ENCODE measurements at places on chromosomes 7 and 10.

- no peak for DNase-seq
These were observed 48.4 kb downstream of the ZNF503 start for GRCh38 chr10:75353183-75353582.

DNA sequence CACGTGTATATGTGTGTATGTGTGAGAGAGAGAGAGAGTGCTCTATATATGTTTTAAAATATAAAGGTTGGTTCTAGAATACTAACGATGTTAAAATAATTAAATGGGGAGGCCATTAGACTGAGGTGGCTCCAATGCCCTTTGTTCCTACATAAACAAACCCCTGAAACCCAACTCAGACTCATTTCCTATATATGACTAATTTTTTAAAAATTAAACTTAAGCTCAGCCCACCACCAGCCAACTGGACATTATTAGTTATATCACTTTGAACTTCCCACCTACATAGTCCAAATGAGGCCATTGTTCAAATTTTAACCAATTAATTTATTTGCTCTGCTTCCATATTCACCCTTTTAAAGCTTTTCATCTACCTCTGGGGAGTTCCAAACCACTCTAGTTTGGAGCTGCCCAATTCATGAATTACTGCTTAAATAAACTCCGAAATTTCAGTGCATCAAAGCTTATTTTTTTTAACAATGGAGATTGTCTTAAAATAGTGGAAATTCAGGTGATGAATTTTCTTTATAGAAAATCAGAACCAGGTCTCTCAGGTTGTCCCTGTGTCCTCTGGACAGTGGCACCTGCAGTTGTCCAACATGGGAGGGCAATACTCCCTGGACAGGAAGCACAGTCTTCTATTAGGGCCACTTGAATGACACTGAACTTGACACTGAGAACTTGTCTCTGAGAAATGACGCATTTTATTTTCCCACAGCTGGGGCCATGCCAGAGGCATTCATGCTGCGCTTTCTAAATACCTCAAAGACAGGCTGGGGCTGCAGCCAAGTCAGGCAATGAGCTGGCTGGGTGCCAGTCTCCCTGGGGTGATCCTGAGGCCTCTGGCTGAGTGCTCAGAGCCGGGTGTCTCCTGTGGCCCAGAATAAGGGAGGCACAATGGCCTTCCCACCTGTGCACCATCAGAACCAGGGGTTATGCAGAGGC lies 109.5 kb upstream of the TMEM72 start:
- DNase-seq = peak; percentile 91

DNA sequence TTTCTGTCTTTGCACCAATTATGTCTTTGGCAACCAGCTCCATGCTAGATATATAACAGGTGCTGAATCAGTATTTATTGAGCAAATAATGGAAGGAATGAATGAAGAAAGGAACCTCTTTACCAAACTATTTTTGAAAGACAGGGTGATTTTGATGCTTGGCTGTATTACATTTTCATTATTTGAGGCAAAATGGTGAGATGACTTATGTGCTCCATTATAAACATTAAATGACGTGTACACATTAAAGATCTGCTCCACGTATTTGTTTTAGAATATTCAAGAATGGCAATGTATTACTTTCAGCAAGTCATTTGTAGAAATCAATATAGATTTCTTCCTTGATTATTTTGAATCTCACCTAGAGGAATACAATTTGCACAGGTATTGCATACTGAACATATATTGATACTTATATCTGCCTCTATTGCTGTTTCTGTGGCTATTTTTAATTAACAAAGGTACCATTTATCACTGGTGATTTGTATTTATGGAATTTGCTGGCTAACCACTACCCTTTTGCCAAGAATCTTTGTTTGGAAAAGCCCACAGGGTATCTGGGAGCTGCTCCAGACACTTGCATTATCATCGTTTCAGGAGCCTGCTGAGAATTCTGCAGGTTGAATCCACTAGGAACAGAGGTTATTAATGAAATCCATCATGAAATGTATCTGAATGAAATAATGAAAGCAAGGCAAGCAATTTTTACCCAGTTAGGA lies 92.2 kb downstream of the SEMA3C start:
- no peak for DNase-seq

DNA sequence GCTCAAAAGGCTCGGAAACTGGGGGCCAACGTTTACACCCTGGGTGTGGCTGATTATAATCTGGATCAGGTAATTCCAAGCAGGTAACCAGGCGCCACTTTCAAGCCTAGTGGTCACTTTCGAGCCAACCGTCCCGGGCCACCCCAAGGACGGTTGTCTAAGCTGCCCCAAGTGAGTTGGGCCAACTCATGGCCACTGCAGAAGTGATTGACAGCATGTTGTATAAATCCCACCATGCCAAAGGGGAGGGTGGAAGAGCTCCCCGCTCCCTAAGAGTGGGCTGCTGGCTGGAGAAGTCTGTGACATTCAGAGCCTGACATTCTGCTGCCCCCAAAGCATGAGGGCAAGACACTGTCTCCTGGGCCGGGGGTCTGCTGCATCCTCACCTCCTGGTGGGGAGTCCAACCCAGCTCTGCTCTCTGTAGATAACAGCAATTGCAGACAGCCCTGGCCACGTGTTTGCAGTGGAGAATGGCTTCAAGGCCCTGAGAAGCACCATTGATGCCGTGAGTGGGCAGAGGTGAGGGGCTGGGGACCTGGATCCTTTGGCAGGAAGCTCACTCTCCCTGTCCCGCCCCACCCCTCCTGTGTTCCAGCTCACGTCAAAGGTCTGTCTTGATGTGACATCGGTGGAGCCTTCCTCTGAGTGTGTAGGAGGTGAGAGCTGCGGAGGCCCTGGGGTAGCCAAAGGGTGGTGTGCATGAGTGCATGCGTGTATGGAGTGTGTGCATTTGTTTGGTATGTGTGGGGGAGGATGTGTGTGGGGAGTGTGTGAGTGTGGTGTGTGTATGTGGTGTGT lies 10.8 kb downstream of the ANTXRL start:
- DNase-seq = no peak

- no peak for DNase-seq
These were observed 55.7 kb downstream of the GSDME start for GRCh38 chr7:24701261-24702235.

DNA sequence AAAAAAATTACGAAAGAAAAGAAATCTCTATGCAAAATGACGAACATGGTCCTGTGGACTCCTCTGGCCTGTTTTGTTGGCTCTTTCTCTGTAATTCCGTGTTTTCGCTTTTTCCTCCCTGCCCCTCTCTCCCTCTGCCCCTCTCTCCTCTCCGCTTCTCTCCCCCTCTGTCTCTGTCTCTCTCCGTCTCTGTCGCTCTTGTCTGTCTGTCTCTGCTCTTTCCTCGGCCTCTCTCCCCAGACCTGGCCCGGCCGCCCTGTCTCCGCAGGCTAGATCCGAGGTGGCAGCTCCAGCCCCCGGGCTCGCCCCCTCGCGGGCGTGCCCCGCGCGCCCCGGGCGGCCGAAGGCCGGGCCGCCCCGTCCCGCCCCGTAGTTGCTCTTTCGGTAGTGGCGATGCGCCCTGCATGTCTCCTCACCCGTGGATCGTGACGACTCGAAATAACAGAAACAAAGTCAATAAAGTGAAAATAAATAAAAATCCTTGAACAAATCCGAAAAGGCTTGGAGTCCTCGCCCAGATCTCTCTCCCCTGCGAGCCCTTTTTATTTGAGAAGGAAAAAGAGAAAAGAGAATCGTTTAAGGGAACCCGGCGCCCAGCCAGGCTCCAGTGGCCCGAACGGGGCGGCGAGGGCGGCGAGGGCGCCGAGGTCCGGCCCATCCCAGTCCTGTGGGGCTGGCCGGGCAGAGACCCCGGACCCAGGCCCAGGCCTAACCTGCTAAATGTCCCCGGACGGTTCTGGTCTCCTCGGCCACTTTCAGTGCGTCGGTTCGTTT lies 83.5 kb upstream of the SLF2 start:
- DNase-seq = no peak

DNA sequence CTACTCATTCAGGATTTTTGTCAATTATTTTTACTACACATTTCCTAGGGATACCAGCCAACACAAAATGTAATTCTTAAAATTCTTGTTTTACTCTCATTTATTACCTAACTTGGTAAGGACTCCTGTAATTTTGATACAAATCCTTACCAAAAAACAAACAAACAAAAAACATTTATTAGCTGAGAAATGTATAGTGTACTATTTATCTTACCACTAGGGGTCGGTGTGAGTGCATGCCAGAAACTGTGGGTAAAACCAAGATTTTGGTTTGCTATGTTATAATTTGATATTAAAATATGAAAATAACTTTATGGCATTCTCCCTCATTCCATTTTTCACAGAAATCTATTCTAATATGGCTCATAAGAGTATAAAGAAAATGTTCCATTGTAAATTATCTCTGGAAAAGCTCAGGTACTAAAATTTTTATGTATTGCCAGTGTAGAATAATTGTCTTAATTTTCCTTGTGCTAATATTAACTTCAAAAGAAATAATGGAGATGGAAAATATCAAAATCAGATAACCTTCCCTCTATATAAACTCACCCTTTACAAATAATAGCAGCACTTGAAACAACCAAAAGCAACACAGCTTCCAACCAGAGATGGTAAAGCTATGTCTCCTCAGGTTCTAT lies 290.8 kb upstream of the PCDH15 start:
- no peak for DNase-seq

DNA sequence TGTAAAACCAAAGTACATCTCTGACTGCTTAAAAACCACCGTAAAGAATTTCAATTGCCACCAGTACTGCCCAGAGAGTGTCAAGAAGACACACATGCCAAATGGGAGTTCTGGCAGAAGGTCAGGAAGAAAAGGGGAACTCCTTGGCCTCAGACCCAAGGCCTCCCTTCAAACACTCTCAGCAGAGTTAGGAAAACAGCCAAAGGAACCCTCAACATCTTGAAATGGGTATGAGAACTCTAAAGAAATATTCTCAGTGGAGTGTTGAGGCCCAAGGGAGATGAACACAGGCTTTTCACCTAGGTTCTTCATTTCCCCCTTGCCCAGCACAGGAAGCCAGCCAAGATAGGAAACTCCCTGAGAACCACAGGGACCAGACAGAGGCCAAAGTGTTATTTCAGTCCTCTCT lies 96.1 kb upstream of the ASAH2 start:
- no peak for DNase-seq

DNA sequence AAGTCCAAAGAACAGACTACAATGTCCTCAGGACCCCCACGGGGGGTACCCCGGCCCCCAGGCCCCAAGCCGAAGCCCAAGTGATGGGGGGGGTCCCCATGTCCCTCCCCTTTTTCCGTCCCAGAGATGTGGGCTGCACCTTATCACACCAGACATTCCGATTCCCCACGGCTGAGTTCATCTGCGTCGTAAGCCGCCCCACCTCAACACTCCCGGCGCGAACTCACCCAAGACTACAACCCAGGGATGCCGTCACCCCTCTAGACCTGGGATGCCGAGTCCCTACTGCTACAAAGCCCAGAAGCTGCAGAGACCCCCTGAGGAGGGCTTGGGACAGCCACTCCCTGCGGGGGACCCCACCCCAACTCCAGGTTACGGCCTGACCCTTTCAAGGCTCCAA lies 14.5 kb downstream of the PDGFA start:
- DNase-seq = no peak

GRCh38 chr7:31903962-31904361 lies 166.2 kb downstream of the PDE1C start:
- no peak for DNase-seq

DNA sequence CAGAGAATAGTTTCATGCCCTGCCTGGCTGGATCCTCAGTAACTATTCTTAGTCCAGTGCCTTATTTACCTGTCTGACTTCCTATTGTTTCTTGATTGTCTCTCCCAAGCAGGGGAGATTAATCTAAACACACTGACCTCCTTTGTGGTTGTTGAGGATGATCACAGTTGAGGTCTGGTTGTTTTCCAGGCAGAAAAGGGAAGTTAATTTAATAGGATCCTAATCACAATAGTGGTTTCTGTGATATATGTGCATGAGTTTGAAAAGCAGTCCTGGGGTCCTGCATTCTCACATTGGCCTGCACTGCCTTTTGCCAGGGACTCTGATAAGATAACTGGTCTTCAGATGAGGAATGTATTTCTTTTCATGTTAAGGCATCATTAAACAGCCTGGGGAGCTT lies 130.1 kb downstream of the SND1 start:
- DNase-seq = no peak

DNA sequence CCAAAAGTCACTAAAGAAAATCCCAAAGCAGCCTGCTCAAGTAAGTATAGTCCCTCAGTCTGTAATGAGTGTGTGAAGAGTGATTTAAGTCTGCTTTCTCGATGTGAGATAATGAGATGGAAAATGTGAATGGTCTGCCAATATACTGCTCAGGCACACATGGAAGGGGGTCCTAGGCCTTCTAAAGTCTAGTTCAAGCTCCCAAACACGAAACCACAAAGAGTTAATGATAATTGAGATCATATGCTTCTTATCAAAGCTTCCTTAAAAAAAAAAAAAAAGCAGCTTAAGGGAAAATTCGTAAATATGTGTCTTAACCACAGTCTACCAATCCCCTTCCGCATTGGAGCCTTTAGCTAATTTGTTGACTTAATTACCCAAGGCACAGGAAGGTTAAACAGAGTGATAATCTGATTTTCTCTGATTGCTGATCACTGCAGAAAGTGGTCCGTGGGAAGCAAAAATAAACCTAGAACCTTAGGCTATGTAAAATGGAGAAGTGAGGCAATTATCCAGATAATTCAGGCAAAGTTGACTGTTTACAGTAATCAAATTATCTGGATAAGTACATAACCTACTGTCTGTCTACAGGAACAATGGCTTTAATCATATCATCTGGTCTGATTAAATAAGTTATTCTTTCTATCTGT lies 172.9 kb downstream of the MBL2 start:
- DNase-seq = no peak

GRCh38 chr10:61399406-61399805 lies 53.8 kb downstream of the TMEM26 start:
- DNase-seq = no peak

DNA sequence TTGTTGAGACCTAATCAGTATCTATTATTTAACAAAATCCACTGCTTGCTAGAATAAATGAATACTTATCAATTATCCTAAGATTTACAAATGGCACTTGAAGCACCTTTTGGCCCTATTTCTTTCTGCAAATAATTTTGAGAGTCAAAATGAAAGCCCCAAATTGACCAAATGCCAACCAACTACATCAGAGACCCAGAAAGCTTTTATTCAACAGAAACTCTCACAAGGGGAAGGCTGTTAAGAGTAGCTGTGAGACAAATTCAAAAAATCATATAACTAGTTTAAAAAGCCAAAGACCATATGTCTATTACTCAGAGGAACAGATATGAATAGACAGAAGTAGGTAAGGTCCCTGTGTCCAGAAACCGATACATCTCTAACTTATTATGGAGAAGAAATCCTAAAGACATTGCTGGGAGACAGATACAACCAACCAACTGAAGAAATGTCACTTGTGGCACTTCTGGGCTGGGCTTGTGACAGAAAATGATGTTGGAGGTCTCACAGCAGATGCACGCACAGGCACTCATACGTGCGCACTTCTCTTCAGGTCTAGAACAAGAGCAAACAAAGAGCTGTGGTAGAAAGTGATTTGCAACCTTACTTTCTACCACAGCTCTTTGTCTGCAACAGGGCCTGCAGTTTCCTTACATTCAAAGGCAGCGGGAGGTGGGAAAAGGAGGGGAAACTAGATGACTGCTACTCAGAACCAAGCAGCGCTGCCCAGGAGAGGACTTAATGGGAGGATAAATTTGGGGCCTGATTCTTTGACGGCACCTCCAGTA lies 58.6 kb upstream of the KCNIP2 start:
- no peak for DNase-seq

Measured in NCI-H1092 (cell line).